ENCODE measurements at places on chromosomes 6 and 20. TPM values are rescaled to one million over a fixed set of nuclear protein-coding genes. Genes with fewer than 3 reads are reported as not detected.

GRCh38 chr20:11445161-11445560, 472.5 kb upstream of the BTBD3 start:
- no peak for DNase-seq

SLC17A3 gene
- not detected for polyA plus RNA-seq

- DNase-seq, result no peak
Observed at GRCh38 chr20:61554617-61555016, 302.6 kb downstream of the CDH4 start.

DNA sequence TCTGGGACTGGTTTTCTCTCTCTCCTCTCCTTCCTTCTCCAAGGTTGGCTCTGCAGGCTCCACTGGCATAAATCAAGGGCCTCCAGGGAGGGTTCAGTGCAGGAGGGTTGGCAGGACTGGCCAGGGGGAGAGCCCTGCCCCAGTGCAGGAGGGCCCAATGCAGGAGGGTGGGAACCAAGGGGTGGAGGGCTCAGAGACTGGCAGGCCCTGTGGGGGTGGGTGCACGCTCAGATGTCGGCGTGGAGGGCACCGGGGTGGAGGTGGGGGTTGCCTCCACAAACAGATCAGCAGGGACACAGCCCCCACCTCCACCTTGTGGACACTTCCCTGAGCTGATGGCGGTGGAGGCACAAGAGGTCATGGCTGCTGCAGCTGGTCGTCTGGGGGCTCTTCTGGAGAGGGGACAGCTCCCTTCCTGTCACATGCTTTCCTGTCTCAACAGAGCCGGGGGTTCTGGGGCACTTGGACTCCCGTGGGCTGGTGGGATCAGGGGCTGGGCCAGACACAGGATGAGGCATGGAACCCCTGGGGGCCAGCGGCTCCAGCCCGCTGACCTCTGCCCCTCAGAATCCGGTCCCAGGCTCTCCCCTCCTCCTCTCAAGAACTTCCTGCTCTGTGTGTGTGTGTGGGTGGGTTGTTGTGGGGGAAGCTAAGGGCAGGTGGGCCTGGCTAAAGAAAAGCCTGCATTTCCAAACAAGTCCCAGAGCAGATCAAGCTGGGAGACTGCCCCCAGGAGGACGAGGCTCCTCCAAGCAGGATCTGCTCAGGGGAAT, 2.7 kb upstream of the ABHD16B start:
- DNase-seq, result no peak

DNA sequence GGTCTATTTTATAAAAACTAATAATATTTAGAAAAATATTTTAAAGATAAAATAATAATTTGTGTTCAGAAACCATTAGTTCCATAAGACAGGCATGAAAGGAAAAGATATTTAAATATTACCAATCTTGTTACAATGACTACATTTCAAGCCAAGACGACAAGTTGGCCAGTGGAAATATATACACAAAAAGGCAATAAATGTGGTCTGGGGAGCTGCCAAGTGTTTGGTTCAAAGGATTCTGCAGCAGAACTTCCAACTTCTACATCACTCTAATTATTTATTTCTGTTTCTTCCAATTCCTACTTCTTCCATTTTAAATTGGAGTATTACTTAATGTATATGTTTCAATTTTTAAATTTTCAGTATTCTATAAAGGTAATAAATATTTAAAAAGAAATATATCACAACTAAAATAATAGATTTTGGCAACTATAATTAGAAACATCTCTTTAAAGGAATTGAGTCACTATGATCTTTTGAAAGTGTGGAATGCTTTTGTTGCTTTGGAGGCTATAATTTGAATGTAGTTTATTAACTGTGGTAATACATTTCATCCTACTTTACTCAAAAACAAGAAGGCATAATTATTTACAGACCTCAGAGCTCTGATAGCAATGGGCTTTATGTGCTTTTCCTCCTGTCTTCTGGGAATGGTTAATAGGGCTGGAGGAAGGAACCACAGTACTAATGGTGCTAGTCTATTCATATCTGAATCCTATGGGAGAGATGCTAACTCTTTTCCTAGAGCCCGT, 129.7 kb upstream of the FAM184A start:
- DNase-seq, result no peak

CPNE5 gene
- 0.49 TPM for polyA plus RNA-seq
